Type B pancreatic cell (in vitro differentiated cells): ENCODE measurements at places on chromosomes 6 and 20. TPM values are rescaled to one million over a fixed set of nuclear protein-coding genes. Genes with fewer than 3 reads are reported as not detected.

GRCh38 chr6:149852180-149852579 is 12.0 kb downstream of the LRP11 start:
- H3K27me3 ChIP-seq, result no peaks in the 10 kb centered on the region
- H3K4me1 ChIP-seq, result peaks cover 23% of the 10 kb centered on the region
- peaks cover 18% of the 10 kb centered on the region for H3K36me3 ChIP-seq
- H3K4me3 ChIP-seq, result no peak overlapping the region
- peak overlapping the region; percentile 43 for H3K27ac ChIP-seq

The KCNK16 gene
- 22.6 and 41.1 TPM in 2 replicates for total RNA-seq

The SAMD10 gene
- 7.4 and 16.9 TPM in 2 replicates for total RNA-seq

The BPIFB2 gene
- total RNA-seq, result 0.22 TPM in 1 of 2 replicates, not detected in the other

GRCh38 chr6:108589244-108589791 is 28.6 kb downstream of the FOXO3 start:
- H3K4me3 ChIP-seq, result peak overlapping the region; percentile 56
- peak overlapping the region; percentile 86 for H3K27ac ChIP-seq
- DNase-seq, result no peak
- H3K27me3 ChIP-seq, result no peaks in the 10 kb centered on the region
- peaks cover 12% of the 10 kb centered on the region for H3K36me3 ChIP-seq

- H3K27me3 ChIP-seq, result peaks cover 8% of the 10 kb centered on the region
- H3K4me3 ChIP-seq, result no peak overlapping the region
- DNase-seq, result no peak
- no peaks in the 10 kb centered on the region for H3K36me3 ChIP-seq
These were observed 61.2 kb downstream of the VIP start for GRCh38 chr6:152811785-152812184.

The SLC17A4 gene
- 1.0 and 3.9 TPM in 2 replicates for total RNA-seq

The ASCC3 gene
- total RNA-seq, result 46.0 and 51.2 TPM in 2 replicates

The C20orf141 gene
- not detected in 2 replicates for total RNA-seq

DNA sequence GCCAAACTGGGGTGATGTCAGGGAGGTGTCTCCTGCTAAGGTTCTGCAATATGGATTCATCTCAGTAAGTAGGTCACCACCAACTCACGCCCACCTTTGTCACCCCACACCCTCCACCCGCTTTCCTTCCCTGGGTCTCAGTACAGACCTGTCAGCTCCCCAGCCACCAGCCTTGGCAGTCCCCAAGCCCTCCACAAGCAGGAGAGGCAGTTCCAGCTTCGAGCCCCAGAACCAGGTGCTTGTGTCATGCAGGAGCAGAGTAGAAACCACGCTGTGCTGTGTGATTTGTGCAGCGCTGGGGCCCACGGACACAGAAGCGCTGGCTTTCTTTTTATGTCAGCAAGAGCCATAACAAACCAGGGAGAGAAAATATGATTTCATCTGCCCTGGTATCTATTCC is 89.0 kb upstream of the CDH4 start:
- DNase-seq, result no peak
- H3K36me3 ChIP-seq, result no peaks in the 10 kb centered on the region
- no peaks in the 10 kb centered on the region for H3K4me1 ChIP-seq
- peaks cover 20% of the 10 kb centered on the region for H3K27me3 ChIP-seq

GRCh38 chr20:4090756-4091489 is 75.6 kb upstream of the RNF24 start:
- H3K4me3 ChIP-seq, result no peak overlapping the region
- H3K27ac ChIP-seq, result no peak overlapping the region
- no peaks in the 10 kb centered on the region for H3K36me3 ChIP-seq
- H3K4me1 ChIP-seq, result peaks cover 4% of the 10 kb centered on the region
- no peaks in the 10 kb centered on the region for H3K27me3 ChIP-seq
- DNase-seq, result peak; percentile 18

The OR2H2 gene
- total RNA-seq, result not detected in 2 replicates

The GSTA3 gene
- total RNA-seq, result not detected in 2 replicates

DNA sequence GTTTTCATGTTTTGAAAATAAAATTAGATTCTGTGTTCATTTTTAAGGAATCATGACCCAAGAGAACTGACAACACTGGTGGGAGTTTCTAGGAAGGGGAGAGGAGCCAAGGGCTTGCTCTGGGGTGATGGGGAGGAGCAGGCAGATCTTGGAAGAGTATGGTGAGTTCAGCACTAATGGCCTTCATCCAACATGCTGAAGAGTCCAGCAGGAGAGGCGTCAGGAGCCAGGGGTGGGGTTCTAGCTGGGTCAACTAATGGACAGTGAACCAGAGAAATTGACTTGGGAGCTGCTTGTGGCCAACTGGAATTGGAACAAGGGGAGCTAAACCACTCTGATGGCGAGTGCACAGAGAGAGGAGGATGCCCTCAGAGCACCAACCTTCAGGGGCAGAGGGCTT is 107.1 kb downstream of the MRPL14 start:
- peaks cover 7% of the 10 kb centered on the region for H3K27me3 ChIP-seq
- DNase-seq, result no peak
- H3K4me3 ChIP-seq, result no peak overlapping the region
- no peaks in the 10 kb centered on the region for H3K36me3 ChIP-seq
- no peak overlapping the region for H3K27ac ChIP-seq
- H3K4me1 ChIP-seq, result peaks cover 18% of the 10 kb centered on the region

DNA sequence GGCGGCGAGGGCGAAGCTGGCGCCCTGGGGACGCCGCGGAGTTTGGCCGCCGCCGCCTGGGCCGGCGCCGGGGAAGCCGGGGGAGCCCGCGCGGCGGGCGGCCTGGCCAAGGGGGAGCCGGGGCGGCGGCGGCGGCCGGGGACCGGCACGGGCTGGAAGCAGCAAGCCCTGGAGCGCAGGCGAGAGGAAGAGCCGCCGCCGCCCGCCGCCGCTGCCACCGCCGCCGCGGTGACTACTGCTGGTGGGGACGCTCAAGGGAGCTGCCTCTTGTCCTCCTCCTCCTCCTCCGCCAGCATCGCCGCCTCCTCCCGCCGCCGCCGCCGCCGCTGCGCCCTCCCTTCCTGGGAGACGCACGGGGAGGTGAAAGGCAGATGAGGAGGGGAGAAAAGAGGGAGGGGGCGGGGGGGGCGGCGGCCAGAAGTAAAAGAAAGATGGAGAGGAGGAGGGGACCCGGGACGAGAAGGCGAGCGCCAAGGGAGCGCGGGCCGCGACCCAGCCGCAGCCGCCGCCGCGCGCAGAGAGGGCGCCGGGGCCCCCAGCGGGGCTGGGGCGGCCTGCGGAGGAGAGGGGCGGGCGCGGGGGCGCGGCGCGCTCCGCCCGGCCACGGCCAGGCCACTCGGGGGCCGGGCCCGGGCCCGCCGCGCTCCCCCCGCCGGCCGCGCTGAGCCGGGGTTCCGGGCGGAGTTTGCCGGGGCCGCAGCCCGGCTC is 846 bp downstream of the PDE10A start:
- no peaks in the 10 kb centered on the region for H3K36me3 ChIP-seq
- peaks cover 36% of the 10 kb centered on the region for H3K4me1 ChIP-seq
- peak overlapping the region; percentile 82 for H3K4me3 ChIP-seq
- no peak overlapping the region for H3K27ac ChIP-seq
- DNase-seq, result no peak

GRCh38 chr6:165181951-165182414 is 127.4 kb downstream of the C6orf118 start:
- H3K27me3 ChIP-seq, result no peaks in the 10 kb centered on the region
- H3K27ac ChIP-seq, result no peak overlapping the region
- no peak overlapping the region for H3K4me3 ChIP-seq
- DNase-seq, result no peak
- no peaks in the 10 kb centered on the region for H3K4me1 ChIP-seq
